ENCODE measurements at places on chromosomes 6 and 20. TPM values are rescaled to one million over a fixed set of nuclear protein-coding genes. Genes with fewer than 3 reads are reported as not detected.

Gene RAET1G
- not detected for total RNA-seq

GRCh38 chr6:25014791-25015560, 79.2 kb upstream of the RIPOR2 start:
- peaks cover 26% of the 10 kb centered on the region for H3K4me1 ChIP-seq
- peaks cover 4% of the 10 kb centered on the region for H3K36me3 ChIP-seq
- H3K4me3 ChIP-seq = no peak overlapping the region

DNA sequence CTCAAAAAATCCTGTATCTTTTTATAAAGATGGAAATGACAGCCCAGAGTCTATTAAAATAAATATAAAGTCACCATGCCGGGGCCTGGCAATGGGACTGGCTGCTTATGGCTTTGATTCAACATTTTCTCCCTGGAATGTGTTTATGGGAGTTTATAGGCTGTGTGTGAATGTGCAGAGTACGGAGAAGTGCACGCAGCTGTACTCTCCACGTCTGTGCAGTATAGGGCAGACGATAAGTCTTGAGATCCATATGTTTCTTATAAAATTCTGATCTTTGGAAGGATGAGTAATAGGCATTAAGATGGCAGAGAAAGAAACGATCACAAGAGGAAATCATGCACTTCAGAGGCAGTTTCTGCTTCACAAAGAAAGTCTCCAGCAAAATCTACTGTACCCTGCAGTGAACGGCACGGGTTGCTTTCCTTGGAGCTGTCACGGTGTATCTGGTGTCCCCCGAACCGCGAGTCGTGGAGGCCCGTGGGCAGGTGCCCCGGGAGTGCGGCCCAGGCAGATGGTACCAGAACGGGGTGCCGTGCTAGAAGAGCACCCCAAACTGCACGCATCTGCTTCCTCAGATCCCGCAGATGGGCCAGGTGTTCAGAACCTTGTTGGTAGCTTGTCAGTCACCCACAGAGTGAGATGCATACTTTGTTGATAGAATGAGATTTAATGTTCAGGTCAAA, 382.5 kb downstream of the TAF4 start:
- no peak for DNase-seq
- H3K27ac ChIP-seq = no peak overlapping the region
- H3K36me3 ChIP-seq = no peaks in the 10 kb centered on the region
- H3K4me3 ChIP-seq = no peak overlapping the region

DNA sequence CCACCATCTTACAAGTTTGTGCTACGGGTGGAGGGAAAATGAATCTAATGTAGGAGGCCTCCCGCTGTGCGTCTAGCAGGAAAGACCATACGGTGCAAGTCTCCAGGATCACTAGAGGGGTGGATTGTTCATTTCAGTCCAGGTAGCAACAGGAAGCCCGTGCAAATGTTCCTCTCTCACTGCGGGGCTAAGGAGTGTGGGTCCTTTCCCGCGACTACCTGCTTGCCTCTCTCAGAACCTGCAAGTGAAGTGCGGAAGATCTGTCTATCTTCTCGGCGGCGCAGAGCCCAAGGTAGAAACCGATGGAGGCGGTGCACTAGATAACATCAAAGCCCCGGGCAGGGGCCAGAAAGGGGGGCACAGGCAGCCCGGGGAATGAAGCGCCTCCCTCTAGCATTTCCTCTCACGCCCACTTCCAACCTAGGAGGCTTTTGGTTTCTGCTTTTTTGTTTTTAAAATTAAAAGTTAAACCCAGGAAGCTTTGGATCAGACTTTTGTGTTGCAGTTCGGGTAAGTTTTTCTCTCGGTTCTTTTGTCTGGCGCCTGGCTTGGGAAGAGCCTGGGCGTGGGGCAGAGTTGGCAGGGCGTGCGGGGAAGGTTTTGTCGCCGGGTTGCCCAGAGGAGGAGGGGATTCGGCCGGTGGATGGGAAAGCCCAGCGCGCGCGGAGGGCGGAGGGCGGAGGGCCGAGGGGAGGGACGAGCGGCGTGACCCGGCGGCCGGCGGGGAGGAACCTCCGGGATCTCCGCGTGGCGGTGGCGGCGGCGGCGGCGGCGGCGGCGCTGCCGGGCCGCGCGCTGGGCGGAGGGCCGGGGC, 3.5 kb upstream of the HIVEP1 start:
- no peaks in the 10 kb centered on the region for H3K36me3 ChIP-seq
- no peaks in the 10 kb centered on the region for H3K27me3 ChIP-seq
- H3K27ac ChIP-seq = peak overlapping the region; percentile 97
- peaks cover 24% of the 10 kb centered on the region for H3K4me1 ChIP-seq

DNA sequence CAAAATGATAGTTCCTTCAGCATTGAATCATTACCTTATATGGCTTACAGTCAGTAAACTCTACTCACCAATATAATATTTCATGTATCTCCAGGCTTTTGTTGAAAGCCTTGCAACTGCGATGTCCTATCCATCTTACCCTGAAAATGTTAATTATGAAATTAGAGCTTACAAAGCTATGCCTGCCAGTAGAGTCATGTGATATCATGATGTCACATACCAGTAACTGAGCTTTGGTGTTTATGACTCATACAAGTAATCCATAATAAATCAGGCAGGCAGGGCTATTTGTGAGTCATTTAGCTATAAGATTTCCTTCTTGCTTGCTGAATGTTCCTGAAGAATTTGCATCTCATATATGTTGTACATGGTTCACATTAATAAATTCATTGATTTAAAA, 44.9 kb upstream of the FAM83B start:
- H3K36me3 ChIP-seq = no peaks in the 10 kb centered on the region
- H3K4me3 ChIP-seq = no peak overlapping the region
- H3K4me1 ChIP-seq = no peaks in the 10 kb centered on the region
- no peaks in the 10 kb centered on the region for H3K27me3 ChIP-seq

Data from T-cell (primary cell).